Activated CD4-positive, alpha-beta T cell treated with anti-CD3 and anti-CD28 coated beads for 24 hours (primary cell): ENCODE measurements at places on chromosomes 1 and 21.

DNA sequence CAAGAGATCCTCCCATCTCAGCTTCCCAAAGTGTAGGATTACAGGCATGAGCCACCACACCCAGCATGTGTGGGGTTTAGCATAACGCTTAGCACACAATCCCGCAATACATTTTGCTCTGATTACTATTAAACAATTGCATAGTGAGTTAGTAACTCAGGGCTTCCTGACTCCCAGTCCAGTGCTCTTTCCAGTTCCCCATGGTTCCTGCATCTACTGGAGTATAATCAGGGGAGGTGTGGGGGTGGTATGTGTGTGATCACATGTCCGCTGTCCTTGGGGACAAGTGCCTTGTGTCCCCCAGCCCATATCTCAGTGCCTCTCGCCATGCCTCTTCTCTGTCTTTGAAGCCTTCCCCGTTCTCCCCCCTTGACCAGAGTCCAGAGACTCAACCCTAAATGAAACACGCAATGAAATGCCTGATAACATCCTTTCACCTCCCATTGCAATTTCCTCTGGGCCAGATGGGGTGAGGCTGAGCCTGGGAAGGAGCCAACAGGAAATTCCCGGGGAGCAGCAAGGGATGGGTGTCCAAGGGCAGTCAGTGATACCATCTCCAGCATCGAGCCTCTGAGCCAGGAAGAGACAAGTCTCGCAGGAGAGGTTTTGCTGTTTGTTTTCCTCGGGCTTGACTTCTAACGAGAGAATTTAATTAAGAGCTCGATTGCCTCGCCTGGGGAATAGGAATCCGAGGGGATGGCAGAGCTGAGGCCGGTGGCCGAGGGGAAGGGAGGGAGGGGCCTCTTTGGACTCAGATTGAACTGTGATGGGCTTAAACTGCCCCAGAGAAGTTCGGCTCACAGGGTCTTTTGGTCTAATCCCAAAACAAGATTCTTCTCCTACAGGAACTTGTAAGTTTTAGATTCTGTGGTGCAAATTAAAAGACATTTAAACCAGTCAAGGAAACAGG lies 7.7 kb upstream of the HTR1D start:
- no peak for DNase-seq

- no peak for DNase-seq
Observed at GRCh38 chr1:113058941-113059706, 13.9 kb upstream of the LRIG2 start.

DNA sequence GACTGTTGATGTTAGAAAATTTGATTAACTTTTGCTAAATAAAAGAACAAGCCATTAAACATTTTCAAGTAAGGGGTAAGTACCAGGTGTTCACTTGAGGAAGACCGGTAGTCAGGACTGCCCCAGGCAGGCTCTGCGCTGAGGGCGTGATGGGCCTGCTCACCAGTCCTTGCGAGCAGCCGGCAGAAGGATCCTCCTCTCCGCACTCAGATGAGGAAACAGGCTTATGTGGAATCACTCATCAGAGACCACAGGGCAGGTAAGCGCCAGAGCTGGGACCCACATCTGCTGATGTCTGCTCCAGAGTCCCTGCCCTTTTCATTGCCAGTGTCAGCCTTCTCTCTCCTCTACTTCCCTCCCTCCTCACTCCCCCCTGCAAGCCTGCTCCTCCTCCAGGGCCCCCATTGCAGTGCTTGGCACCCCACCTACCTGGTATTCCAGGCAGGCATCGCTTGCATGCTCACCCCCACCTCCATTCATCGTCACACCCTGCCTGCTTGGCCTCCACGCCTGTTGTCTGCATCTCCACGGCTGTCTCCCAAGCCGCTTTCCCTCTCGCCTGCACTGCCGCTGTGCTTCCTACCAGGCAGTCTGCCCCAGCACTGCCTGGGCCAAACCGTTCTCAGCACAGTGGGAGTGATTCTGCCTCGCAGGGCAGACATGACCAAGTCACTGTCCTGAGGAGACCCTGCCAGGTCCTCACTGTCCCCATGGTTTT lies 24.7 kb upstream of the KDM4A start:
- no peak for DNase-seq

DNA sequence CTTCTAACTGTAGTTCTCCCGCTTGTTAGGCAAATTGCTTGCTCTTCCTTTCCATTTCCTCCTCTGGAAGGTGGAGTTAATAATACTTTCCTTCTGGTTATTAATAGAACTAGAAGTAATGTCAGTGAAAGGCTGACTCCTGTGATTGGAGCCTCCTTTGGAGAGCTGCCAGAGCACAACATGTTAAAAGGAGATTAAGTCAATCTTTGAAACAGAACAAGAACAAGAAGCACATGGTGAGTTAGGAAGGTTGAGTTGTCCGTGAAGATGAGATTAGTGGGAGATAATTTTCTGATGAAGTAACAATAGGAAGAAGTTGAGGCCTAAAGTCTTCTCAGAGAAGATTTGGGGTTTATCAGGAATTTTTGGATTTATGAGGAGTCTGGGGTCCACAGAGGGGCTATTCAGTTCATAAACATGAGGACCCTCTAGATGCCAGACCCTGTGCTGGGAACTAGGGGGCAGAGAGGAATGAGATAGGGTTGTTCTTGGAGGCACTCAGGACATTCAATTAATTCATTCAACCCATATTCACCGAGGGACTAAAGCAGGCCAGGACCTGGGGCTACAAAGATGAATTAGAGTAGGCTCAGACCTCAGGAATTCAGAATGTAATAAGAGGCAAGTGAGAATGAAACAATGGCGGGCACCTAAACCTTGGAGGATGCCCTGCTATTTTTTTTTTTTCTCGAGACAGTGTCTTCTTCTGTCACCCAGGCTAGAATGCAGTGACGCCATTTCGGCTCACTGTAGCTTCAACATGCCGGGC lies 40.7 kb upstream of the DHCR24 start:
- no peak for DNase-seq

DNA sequence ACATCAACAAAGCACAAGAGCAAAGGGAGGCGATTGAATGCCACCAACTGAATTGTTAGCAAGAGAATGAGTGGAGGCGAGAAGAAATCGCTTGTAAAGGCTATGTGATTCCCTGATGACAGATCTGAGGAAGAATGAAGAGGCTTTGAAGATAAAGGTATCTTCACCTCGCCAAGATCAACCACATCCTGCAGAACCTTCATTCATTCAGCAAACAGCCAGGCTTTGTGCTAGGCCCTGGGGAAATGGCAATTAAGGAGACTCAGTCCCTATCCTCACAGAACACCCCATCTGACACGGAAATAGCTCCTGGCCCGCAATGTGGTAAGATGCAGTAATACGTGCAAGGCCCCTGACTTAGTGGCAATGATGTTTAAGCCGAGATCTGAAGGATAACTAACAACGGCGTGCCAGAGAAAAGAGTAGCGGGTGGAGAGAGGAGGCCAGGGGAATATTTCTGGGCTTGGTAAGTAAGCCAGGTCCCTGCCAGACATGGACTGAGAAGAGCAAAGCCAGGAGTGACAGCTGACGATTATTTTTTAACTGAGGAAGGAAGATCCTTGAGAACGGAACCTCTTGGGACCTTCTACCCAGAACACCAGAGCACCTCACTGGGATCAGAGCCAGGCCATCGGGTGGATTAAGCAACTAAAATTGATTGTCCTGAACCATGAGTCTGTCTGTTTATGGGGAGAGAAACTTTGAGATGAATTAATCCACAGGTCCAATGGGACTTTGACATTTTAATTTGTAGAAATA lies 4.6 kb upstream of the VSIG8 start:
- no peak for DNase-seq

DNA sequence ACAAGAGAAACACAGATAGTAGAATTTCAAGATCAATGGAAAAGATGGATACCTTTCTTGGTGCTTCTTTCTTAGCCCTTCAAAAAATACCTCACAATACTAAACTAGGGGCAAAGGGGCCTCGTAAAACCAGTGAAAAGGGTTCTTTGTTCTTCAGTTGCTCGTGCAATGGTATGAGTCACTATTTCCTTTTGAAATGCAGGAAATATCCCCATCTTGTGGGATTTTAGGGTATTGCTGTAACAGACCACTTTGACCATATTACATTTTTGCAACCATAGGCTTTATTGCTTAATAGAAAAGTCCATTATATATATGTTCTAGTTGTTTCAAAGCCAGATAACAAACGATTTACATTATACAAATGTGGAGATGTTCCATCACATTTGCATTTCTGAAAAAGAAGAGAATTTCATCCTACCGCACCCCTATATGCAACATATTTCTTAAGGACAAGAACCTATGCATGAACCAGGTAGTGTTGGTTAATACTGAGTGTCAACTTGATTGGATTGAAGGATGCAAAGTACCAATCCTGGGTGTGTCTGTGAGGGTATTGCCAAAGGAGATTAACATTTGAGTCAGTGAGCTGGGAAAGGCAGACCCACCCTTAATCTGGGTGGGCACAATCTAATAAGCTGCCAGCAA lies 88.6 kb upstream of the PKN2 start:
- DNase-seq: no peak
